ENCODE measurements at places on chromosomes 6 and 20.

GRCh38 chr6:54629131-54629530 is 217.4 kb upstream of the FAM83B start:
- no peak for DNase-seq

DNA sequence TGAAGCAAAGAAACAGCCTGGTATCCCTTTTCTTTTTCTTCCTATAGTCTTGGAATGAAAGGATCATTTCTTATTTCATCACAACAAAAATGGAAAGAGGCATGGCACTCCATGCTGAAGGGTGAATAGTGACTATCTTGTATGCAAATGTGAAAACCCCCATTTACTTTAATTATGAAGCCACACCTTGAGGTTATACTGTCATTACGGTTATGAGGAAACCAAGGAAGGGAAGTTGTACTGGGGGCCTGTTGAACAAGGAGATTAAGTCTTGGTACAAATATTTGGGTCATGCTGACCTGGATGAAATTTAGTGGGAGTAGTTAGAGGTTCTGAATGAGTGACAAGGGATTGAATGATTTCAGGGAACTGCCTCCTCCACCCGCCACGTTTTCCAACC is 8.7 kb upstream of the STXBP5 start:
- DNase-seq: no peak

GRCh38 chr20:23923891-23924435 is 44.4 kb upstream of the CST5 start:
- DNase-seq: no peak

- no peak for DNase-seq
These were observed 55.0 kb downstream of the COL12A1 start for GRCh38 chr6:75150685-75151412.

GRCh38 chr6:130991422-130992137 is 71.5 kb downstream of the EPB41L2 start:
- DNase-seq: no peak

DNA sequence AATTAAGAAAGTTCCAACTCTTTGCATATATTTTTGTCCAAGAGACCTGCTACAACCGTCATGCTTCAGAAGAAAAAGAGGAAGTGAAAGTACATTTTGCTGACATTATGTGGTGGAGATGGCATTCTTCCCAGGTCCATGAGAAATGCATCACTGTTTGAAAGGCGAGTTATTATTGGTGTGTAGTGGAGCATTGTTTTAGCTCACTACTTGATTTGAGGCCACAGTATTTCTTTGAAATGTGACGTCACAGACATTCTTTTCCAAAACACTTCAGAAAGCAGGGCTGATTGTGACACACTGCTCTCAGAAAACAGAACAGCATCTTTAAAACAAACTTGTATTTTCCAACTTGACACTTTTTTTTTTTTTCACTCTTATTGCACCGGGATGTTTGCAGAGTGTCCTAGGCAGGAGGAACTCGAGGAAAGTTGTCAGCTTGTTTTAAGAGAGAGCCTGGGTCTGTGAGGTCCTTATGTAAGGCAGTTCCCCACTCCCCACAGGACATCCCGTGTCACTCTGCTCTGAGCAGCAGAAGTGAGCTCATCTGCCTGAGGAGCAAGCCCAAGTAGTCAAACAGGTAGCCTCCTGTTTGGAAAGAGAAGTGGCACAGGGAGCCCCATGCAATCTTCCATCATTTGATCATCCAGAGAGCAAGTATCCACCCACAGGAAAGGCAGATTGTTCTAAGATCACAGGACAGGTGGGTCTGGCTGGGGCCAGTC is 1.1 kb downstream of the SPTLC3 start:
- no peak for DNase-seq

All from HuH-7.5 (cell line).